Type B pancreatic cell (in vitro differentiated cells): ENCODE measurements at places on chromosomes 12 and 14. TPM values are rescaled to one million over a fixed set of nuclear protein-coding genes. Genes with fewer than 3 reads are reported as not detected.

The NYNRIN gene
- 79.2 and 129 TPM in 2 replicates for total RNA-seq

The KRT77 gene
- 0.27 and 2.3 TPM in 2 replicates for total RNA-seq

The C12orf60 gene
- total RNA-seq = 1.9 and 2.7 TPM in 2 replicates

The KLRD1 gene
- total RNA-seq = 0.48 TPM in 1 of 2 replicates, not detected in the other

The CSRP2 gene
- total RNA-seq = 43.2 and 88.9 TPM in 2 replicates

The ESRRB gene
- total RNA-seq = 0.40 and 0.94 TPM in 2 replicates

The GTF2A1 gene
- 31.4 and 40.9 TPM in 2 replicates for total RNA-seq

The MSI1 gene
- total RNA-seq = 22.0 and 71.7 TPM in 2 replicates

The NUDT14 gene
- 33.3 and 49.6 TPM in 2 replicates for total RNA-seq

The KRT75 gene
- not detected in 2 replicates for total RNA-seq

The CTDSP2 gene
- total RNA-seq = 135 and 183 TPM in 2 replicates

The CCDC175 gene
- 0.39 TPM in 1 of 2 replicates, not detected in the other for total RNA-seq

The KRAS gene
- total RNA-seq = 37.4 and 93.3 TPM in 2 replicates

The PRB4 gene
- total RNA-seq = not detected in 2 replicates

The BDKRB2 gene
- 2.1 and 3.6 TPM in 2 replicates for total RNA-seq

The PTGER2 gene
- total RNA-seq = 3.0 and 7.1 TPM in 2 replicates

The STX2 gene
- total RNA-seq = 8.2 and 17.3 TPM in 2 replicates

The NDUFA12 gene
- total RNA-seq = 109 and 114 TPM in 2 replicates

The RHOJ gene
- total RNA-seq = 0.17 and 16.3 TPM in 2 replicates

The IFI27 gene
- 12.6 and 15.5 TPM in 2 replicates for total RNA-seq

The VDR gene
- 0.77 and 1.5 TPM in 2 replicates for total RNA-seq

The C12orf54 gene
- not detected in 2 replicates for total RNA-seq

The KRT78 gene
- 14.7 and 29.1 TPM in 2 replicates for total RNA-seq

The TSPAN9 gene
- total RNA-seq = 30.7 and 31.7 TPM in 2 replicates

The B4GALNT1 gene
- 0.64 and 5.9 TPM in 2 replicates for total RNA-seq

The OAS3 gene
- 4.6 and 13.0 TPM in 2 replicates for total RNA-seq

The PLEKHH1 gene
- 25.3 and 40.0 TPM in 2 replicates for total RNA-seq

The TC2N gene
- total RNA-seq = 19.4 and 42.2 TPM in 2 replicates

The RERGL gene
- 1.1 and 1.5 TPM in 2 replicates for total RNA-seq

The SMOC1 gene
- total RNA-seq = 7.2 and 20.7 TPM in 2 replicates

The REM2 gene
- total RNA-seq = 1.4 and 2.0 TPM in 2 replicates

The WSB2 gene
- 46.0 and 58.1 TPM in 2 replicates for total RNA-seq

The HPD gene
- 0.92 TPM in 1 of 2 replicates, not detected in the other for total RNA-seq

The RASSF9 gene
- total RNA-seq = 2.0 and 5.3 TPM in 2 replicates

The AQP2 gene
- total RNA-seq = 0.55 TPM in 1 of 2 replicates, not detected in the other

The WNT1 gene
- 28.9 TPM in 1 of 2 replicates, not detected in the other for total RNA-seq

The HEBP1 gene
- 66.4 and 146 TPM in 2 replicates for total RNA-seq

The SDSL gene
- total RNA-seq = 4.5 and 5.3 TPM in 2 replicates
